ENCODE measurements at places on chromosomes 4 and X.

GRCh38 chrX:73563738-73564068 lies 706 bp downstream of the CHIC1 start:
- DNase-seq, result no peak

- no peak for DNase-seq
Measured at GRCh38 chrX:68209008-68209407, 224.3 kb downstream of the OPHN1 start.

GRCh38 chrX:40945361-40945713 lies 139.9 kb upstream of the USP9X start:
- DNase-seq, result peak; percentile 36

DNA sequence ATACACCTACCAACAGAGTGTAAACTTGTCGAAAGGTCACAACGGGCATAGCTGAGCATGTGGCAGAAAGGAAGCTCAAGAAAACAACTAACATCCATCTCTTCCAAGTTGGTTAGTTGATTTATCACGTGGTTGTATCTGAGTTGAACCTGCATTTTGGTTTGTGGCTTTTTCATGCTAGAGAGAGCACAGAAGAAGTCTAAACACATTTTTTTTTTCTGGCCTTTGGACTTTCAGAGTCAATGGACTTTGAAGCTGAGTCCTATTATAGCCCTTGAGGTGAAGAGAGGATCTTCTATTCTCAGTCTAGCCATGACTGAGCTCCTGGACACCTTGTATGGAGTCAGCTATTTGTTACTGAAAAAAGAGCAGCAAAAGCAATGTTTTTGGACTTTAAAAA lies 150.6 kb upstream of the TRPC5 start:
- no peak for DNase-seq

- no peak for DNase-seq
Measured at GRCh38 chrX:102593367-102593766, 5.9 kb upstream of the ARMCX5 start.

GRCh38 chr4:3532751-3533422 lies 665 bp upstream of the LRPAP1 start:
- DNase-seq, result no peak

DNA sequence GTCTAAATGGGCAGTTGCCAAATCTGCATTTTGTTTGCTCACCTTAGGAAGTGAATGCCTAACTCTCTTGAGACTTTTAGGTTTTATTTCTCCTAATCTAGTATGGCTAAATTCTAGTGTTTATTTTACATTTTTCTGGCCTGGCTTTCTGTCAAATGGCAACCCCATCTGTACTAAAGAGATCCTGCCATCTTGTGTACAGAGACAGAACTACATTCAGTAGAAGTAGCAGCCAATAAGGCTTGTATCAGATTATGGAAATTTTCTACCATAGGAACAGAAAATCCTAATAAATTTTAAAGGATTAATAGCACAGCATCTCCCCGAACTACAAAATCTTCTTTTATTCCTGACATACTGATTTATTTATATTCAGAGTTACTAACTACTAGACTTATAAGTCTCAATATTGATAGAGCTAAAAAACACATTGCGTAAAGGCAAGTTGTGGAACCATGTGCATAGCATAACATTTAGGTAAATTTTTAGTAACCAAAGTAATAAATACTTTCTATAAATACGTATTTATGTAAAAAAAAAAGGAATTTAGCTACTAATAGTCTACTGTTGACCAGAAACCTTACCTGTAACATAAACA lies 45.5 kb downstream of the TMEM144 start:
- peak; percentile 78 for DNase-seq

- no peak for DNase-seq
Measured at GRCh38 chr4:25007598-25007997, 23.1 kb downstream of the LGI2 start.

GRCh38 chr4:186596850-186597390 lies 41.6 kb upstream of the MTNR1A start:
- DNase-seq, result no peak

- DNase-seq, result no peak
Measured at GRCh38 chr4:1294891-1295290, 5.2 kb downstream of the MAEA start.

GRCh38 chr4:153348006-153348405 lies 3.5 kb downstream of the MND1 start:
- DNase-seq, result peak; percentile 8

- peak; percentile 50 for DNase-seq
Measured at GRCh38 chr4:76429636-76430035, 5.4 kb upstream of the SHROOM3 start.

DNA sequence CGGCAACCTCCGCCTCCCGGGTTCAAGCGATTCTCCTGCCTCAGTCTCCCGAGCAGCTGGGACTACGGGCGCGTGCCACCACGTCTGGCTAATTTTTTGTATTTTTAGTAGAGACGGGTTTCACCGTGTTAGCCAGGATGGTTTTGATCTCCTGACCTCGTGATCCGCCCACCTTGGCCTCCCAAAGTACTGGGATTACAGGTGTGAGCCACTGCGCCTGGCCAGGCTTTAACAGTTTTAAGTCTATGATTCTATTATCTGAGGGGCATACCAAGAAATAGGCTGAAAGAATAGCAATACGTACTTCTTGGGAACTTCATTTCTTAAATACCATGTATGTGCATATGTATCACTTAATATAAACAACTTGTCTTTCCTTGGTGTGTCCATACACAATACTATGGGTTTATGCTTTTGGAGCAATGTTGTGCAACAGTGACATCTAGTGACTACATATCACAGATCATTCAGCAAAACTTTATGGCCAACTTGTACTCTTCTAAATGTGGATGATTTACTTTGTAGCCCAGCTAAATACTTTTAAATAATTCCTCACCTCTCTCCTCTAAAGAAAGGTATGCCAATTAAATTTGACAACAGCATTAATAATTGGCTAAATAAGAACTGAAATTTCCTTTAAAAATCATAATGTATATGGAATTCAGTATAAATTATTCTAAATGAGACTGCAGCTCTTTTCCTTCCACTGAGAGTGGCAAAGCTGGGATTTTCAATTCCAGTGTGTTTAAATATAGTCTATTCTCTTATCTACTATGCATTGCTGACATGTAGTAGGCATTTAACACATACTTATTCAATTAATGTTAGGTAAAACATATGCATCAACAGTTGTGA lies 10.4 kb downstream of the SLC9B1 start:
- DNase-seq, result peak; percentile 66

GRCh38 chrX:29661290-29661689 lies 554.1 kb upstream of the MAGEB2 start:
- DNase-seq, result no peak

DNA sequence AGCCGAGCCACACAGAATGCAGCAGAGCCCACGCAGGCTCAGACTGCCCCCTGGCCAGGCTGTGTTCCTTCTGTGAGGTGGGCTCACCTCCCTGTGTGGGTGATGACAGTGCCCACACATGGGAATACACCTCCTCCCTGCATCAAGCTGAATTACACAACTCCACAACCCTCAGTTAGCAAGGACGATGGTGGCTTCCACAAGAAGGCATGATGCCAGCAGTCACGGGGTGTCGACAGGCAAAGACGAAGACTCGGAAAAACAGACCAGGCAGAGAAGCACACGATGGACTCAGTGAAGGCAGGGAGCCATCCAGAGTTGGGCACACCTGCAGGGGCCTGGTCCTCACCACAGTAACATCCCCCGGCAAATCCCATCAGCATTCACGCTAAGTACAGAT lies 12.1 kb downstream of the LETM1 start:
- DNase-seq, result no peak

DNA sequence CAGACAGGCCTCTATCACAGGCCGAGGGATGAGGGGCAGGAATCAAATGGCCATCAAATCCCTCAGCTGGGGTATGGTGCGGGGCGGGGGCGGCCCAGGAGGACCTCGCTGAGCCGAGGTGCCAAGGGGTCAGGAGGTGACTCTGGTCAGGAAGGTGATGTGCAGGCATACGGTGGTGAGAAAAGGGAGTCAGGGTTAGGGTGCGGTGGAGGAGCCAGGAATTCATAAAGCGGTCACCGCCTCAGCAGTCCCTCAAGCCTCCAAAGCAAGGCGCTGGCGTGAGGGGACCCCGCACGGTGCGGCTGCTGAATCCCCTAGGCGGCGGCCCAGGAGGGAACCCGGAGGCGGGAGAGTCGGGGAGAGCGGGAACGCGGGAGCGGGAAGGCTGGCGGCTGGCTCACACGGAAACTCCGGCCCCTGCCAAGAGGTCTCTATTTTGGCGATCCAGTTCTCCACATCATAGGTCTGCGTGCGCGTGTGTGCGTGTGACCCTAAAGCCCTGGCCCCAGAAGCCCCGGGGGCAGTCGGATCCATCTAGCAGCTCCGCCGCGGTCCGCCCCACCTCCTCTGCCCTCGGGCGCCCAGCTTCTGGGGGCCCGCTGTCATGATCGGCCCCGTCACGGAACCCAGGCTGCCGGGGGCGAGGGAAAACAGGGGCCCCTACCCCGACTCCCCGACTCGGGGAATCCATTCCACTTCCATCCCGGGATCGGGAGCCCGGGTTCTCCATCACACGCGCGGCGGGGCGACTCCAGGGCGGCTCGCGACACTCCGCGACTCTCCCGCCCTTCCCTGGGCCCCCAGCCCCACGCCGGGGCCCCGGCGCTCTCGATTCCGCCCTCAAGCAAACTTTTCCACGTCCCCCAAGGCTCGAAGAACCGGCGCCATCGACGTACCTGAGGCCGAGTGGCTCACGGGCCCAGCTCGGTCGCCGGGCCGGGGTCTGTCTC lies 593 bp downstream of the ELF4 start:
- no peak for DNase-seq

GRCh38 chrX:50606300-50606950 lies 135.8 kb upstream of the DGKK start:
- DNase-seq, result no peak

- DNase-seq, result no peak
Measured at GRCh38 chr4:7626531-7626930, 191.8 kb upstream of the PSAPL1 start.

DNA sequence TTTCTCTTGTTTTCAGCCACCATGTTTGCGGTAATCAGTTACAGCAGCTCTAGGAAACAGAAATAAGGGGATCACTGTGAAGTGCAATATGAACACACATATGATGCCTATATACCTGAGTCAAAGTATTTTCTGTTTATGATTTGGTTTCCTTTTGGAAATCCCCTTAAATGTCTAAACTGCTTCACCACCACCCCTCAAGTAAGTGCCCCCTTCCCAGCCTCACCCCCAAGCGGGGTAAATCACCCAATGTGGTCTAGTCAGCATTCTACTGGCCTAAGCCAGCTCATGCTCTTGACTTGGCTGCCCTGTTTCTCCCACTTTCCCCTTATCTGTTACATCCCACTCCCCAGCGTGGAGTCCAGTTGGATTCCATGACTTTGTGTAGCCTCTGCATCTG lies 176.5 kb downstream of the QDPR start:
- DNase-seq, result no peak

DNA sequence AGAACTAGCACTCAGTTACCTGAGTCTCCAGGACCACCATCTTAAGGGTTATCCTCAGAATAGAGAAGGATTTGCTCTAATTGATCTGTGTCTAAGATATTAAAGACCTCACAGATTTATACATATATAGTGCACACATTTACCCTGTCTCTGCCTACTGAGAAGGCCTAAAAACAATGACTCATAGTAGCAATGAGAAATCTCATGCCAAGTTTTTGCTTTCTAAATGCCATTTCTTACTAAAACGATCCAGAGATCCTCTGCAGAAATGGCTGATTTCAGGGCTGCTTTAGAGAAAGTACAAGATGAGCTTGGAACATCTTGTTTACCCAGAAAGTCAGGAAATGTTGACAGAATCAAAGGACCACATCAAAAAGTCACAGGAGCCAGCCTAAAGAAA lies 79.1 kb upstream of the INPP4B start:
- DNase-seq, result no peak

DNA sequence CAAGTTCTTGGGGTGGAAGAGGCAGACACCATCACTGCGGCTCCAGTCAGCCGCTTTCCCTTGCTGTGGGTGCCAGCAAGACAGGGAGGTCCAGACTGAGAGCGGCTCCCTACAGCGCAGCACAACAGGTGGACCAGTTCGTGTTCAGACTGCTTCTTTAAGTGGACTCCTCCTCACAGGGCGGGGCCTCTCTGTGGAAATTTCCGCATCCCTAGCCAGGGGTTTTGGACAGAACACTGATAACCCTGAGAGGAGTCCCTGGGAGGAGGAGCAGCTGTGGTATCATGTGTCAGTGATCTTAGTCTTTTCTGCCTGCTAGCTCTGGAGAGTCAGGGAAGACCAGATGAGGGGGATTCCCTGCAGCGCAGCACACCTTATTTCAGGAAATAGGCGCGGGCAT lies 48.5 kb downstream of the MAGEC2 start:
- DNase-seq, result no peak

GRCh38 chrX:30607155-30607554 lies 29.6 kb upstream of the TASL start:
- no peak for DNase-seq

DNA sequence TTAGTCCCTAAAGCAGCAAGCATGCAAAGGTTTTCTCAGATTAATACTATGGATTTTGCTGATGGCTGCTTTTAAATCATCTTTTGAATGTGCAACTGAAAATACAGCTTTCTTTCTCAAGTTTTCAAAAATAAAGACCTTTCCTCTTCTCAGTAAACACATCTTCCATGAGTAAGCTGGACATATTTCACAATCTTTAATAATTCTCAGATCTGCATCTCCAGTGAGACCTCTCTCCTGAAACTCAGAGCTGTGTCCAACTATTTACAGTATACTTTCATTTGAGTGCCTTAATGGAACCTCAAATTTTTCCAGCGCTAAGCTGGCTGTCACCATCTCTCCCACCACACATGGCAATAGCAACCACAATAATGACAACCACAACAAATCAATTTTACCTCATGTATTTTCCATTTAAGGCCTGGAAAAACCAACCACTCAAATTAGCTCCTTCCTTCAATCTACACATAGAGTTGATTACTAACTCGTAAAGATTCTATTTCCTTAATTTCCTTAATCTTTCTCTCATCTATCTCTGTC lies 192.4 kb upstream of the RPL34 start:
- DNase-seq, result no peak

DNA sequence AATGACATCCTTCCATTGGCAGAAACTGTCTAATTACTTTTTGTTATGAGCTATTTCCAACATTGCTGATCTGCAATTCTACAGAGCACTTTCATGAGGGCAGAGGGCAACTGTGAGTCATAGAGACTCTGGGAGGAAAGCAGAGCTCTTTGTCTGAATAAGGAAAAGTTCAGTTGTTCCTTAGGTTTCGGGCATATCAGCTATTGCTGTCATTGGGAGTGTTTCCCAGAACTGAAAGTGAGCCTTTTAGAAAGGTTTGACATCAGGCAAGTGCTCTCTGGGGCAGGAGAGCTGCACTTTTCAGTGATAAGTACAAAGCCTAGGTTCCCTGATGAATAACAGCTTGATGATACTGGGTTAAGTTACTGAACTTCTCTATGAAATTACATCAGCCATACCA lies 119.2 kb upstream of the EDNRA start:
- DNase-seq, result no peak

DNA sequence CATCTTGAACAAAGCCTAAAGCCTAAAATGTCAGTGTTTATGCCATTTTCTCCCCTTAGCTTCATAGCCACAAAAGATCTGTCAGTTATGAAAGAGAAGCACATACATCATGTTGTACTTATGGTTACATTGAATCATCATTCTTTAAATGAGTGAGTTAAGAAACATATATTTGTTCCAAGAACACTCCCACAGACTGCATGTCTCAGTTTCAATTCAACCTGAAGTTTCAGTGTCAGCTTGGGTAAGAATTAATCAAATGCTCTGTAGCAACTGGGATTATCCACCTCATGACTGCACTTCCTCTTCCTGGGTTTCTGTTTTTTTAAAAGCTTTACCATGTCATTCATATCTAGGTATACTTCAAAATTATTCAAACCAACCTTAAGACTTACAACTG lies 3.9 kb upstream of the TMPRSS11B start:
- DNase-seq, result no peak

All from Kasumi-1 (cell line).